Heart right ventricle (tissue), 16 donors: ENCODE measurements at places on chromosomes 2 and 18. TPM values are rescaled to one million over a fixed set of nuclear protein-coding genes. Genes with fewer than 3 reads are reported as not detected.

DNA sequence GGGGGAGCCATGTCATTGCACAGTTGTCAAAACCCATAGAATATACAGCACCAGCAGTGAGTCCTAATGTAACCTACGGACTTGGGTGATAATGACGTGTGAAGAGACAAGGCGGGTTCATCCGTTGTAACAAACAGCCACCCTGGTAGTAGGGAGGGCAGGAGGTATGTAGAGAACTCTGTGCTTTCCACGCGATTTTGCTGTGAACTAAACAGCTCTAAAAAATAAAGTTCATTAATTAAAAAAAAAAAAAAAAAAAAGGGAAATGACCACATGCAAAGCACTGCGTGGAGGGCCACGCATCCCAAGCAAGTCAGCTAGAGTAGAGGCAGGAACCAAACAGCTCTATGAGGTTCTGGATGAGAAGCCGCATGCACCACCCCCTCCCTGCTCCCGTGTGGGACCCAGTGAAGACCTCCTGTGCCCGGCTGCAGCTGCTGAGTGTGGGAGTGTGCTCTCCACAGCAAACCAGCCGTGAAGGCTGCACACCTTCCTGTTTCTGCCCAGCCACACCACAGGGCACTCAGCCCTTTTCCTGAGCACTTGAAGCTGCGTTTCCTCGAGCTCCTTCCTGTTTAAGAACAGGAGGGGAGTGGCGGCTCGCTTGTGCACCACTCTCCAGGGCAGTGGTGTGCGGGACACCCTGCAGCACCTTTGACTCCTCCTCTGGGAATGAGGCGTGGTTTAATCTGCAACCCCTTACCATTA, 65.6 kb downstream of the ODC1 start:
- DNase-seq = no peak

GRCh38 chr2:149001496-149001895, 37.0 kb upstream of the LYPD6B start:
- no peak for DNase-seq

DNA sequence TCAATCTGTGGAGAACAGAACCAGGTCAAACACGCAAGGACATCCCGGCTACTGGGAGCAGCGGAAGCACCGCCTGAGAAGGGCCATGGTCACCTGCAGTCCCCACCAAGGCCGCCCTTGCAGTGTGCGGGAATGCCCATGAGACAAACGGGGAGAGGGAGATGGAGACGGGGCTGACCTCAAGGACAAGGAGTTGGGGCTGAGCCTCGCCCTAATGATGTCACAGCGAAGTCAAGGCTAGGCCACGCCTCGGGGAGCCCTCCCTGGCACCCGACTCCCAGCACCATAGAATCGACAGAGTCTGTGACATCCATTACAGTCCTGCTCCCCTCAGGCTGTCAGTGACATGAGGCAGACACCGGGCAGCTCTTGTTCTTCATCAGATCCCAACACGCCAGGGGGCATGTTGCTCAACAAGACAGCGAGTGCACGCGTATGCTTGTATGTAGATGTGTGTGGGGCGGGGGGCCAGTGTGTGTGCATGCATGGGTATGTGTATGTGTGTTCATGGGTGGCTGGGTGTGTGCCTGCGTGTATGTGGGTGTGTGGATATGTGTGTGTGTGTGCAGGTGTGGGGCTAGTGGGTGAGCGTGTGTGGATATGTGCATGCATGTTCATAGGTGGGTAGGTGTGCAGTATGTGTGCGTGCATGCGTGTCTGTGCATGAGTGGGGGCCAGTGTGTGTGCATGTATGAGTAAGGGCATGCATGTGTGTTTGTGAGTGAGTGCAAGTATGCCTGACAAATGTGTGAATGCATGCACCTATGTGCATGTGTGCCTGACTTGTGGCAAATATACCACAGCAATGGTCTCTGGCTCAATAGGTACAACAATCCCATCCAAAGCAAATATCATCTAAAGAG, 57.0 kb downstream of the ANKMY1 start:
- DNase-seq = no peak

DNA sequence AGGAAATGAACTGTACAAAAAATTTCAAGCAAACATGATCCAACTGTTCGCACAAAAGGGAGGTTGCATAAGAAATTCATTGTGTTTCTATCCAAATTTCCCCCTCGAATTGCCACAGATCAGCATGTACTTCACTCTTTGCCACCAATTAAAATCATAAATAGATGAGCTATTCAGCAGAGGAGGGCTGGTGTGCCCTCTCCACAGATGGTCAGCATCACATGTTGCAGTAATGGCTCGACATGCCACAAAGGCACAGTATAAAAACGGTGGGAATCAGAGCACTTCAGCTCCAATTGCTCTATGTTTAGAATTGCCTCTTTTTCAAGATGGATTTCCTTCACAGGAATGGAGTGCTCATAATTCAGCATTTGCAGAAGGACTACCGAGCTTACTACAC, at the start of gene G6PC2:
Gene G6PC2 (plus strand): TSS at position 289 of the 400 bp plus-strand sequence. CDS start 41 bp downstream, at position 330.
- no peak for DNase-seq

- no peak for DNase-seq
Observed at GRCh38 chr2:164523726-164524125, 97.6 kb downstream of the GRB14 start.

DNA sequence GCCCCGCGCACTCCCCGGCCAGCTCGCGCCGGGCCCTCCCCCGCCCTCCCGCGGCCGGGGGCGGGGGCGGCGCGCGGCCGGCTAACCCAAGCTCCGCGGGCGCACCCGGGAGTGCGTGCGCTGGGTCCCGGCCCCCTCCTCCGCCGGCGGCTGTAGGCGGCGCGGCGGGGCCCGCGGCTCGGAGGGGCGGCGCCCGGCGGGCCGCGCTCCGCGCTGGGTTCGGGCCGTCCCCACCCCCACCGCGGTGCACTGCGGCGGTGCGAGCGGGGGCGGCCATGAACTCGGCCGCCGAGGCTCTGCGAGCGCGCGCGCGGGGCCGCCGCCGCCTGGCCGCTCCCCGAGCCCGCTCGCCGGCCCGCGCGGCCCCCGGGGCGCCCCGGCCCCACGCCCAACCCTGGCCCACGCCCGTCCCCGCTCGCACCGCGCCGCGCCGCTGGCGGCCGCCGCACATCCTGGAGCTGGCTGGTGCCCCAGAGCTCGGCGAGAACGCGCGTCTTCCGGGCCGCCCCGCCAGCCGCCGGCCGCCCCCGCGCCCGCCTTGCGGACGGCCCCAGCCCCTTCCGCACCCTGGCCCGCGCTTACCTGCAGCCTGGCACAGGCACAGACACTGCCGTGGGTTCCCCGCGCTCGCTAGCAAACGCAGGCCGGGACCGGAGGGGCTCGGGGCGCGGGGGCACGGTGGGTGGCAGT, at the start of gene ZBTB14:
Gene ZBTB14 (minus strand): TSS at position 496 of the 690 bp plus-strand sequence. CDS start 2,480 bp downstream, outside the sequence.
- peak; percentile 73 for DNase-seq

- no peak for DNase-seq
Observed at GRCh38 chr18:4549164-4549872, 94.2 kb upstream of the DLGAP1 start.

- no peak for DNase-seq
Observed at GRCh38 chr18:79106084-79106483, 36.9 kb downstream of the ATP9B start.

DNA sequence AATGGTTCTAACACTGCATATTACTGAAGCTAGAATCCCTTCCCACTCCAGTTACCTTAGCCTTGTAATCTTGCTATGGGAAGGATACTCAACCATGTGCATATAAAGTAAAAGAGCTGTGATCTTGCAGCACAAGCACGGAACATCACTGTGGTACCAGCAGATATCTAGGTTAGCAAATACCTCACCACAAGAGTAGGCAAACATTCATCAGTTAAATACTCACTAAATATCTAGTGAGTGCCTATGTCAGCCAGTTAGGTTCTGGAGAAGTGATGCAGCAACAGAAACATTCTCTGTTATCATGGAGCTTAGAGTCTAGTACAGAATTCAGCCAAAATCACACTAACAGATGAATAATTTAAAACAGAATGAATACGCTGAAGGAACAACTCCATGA, 349.6 kb upstream of the UBE2E3 start:
- no peak for DNase-seq

- no peak for DNase-seq
Observed at GRCh38 chr18:28114472-28114871, 62.5 kb downstream of the CDH2 start.

GRCh38 chr2:64853894-64854293, 135.3 kb upstream of the SLC1A4 start:
- no peak for DNase-seq

DNA sequence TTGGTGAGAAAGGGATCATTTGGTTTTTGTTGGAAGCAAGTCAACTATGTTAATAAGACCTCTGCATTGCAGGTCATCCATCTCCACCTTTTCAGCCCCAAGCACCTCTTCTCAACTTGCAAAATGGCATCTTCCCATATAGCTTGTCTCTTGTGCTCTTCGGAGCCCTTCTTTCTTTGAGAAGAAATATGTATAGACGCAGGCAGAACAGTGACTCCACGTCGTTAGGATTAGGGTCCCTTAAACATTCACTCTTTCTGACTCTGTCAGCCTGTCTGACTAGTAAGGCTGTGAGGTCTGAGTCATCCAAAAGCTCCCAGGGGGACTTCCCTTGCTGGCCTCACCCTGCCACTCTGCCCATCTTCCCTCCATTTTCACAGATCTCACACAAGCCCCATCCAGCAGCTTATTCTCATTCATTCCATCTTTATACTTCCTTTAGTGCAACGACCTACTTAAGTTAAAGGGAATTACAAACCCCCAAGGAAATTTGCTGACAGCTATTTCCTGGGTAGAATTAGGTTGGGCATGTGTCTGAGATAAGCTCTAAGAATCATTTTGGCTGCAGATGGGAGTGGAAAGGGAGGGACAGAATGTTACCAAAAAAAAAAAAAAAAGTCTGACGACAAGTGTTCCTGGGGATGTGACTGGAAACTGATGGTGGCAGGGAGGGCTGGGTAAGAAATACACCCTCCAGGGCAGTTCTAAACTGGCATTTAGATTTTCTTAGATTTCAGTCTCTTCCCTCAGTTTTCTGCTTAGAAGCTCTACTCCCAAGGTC, 37.7 kb upstream of the MEX3C start:
- no peak for DNase-seq

DNA sequence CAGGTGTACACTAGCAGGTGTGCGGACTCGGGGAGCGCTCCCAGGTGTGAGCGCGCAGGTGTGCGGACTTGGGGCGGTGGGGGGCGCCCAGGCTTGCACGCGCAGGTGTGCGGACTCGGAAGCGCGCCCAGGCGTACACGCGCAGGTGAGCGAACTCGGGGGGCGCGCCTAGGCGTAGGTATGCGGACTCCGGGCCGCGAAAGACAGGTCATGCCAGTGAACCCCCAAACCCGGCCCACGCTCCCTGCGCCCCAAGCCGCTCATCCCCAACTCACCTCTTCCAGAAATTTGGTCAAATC, 342 bp downstream of the CYB5A start:
- DNase-seq = no peak

- DNase-seq = no peak
Observed at GRCh38 chr2:56449002-56449431, 265.2 kb downstream of the CCDC85A start.

DNA sequence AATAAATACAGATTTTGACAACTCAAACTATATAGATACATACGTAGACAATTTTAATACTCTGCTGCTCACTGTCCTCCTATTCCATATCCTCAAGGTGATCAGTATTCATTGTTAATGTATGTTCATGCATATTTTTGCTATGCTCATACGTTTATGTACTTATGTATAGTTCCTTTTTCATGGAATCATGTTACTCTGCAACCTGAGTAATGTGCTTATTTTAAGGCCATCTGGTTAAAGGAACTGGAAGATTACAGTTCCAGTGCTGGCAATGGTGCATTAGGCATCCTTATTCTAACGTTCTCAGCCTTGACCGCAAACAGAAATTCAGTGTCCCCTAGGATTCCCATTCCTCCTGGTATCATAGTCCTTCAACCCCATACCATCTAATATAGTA, 385.0 kb upstream of the TNP1 start:
- no peak for DNase-seq

- DNase-seq = no peak
Observed at GRCh38 chr2:127624320-127624755, 21.6 kb upstream of the GPR17 start.

ANKRD30B gene
- not detected for total RNA-seq

UBR3 gene
- total RNA-seq = 119 TPM

IMP4 gene
- total RNA-seq = 70.6 TPM

HSPE1 gene
- 132 TPM for total RNA-seq

MC5R gene
- not detected for total RNA-seq

C2orf15 gene
- not detected for total RNA-seq
